ENCODE measurements at places on chromosomes 3 and 15. TPM values are rescaled to one million over a fixed set of nuclear protein-coding genes. Genes with fewer than 3 reads are reported as not detected.

Gene THAP10
- 3.1 TPM for total RNA-seq

- no peaks in the 10 kb centered on the region for H3K4me1 ChIP-seq
- no peak overlapping the region for H3K27ac ChIP-seq
- H3K36me3 ChIP-seq, result no peaks in the 10 kb centered on the region
Observed at GRCh38 chr15:76116138-76116885, 56.5 kb downstream of the TMEM266 start.

GRCh38 chr3:147157631-147158030, 248.7 kb downstream of the ZIC4 start:
- H3K4me3 ChIP-seq, result no peak overlapping the region
- H3K4me1 ChIP-seq, result no peaks in the 10 kb centered on the region
- no peak for DNase-seq
- no peak overlapping the region for H3K27ac ChIP-seq
- H3K27me3 ChIP-seq, result no peaks in the 10 kb centered on the region
- H3K36me3 ChIP-seq, result no peaks in the 10 kb centered on the region

- no peak for DNase-seq
- H3K36me3 ChIP-seq, result no peaks in the 10 kb centered on the region
- no peaks in the 10 kb centered on the region for H3K27me3 ChIP-seq
- H3K4me1 ChIP-seq, result no peaks in the 10 kb centered on the region
- no peak overlapping the region for H3K4me3 ChIP-seq
Observed at GRCh38 chr3:16548721-16549120, 35.2 kb upstream of the RFTN1 start.

Gene CAMK2N2
- not detected for total RNA-seq

- no peak overlapping the region for H3K4me3 ChIP-seq
- no peaks in the 10 kb centered on the region for H3K36me3 ChIP-seq
- no peaks in the 10 kb centered on the region for H3K4me1 ChIP-seq
- H3K27ac ChIP-seq, result no peak overlapping the region
- no peaks in the 10 kb centered on the region for H3K27me3 ChIP-seq
Observed at GRCh38 chr3:113867506-113867905, 28.9 kb downstream of the GRAMD1C start.

DNA sequence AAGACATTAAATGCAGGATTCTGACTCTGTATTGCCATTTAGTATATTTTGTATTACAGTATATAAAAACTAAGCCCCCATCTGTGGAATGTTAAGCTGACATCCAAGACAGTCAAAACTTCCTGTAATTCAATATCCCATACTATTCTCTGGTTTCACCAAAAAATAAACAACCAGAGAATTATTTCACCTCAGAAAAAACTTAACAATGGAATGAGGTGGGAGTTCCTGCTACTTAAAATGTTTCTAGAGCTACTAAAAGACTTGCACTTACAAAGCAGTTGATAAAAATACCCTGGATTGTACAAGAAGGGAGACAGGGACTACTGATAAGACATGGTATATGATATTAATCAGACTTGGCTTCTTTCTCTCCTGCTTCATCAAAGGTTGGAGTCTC, 8.3 kb downstream of the ARL13B start:
- no peaks in the 10 kb centered on the region for H3K36me3 ChIP-seq
- no peak overlapping the region for H3K27ac ChIP-seq
- H3K4me1 ChIP-seq, result no peaks in the 10 kb centered on the region
- H3K27me3 ChIP-seq, result no peaks in the 10 kb centered on the region

GRCh38 chr15:67133738-67134066, 68.3 kb downstream of the SMAD3 start:
- no peak overlapping the region for H3K4me3 ChIP-seq
- peak overlapping the region; percentile 82 for H3K27ac ChIP-seq
- H3K36me3 ChIP-seq, result no peaks in the 10 kb centered on the region
- no peak for DNase-seq
- peaks cover 57% of the 10 kb centered on the region for H3K4me1 ChIP-seq
- no peaks in the 10 kb centered on the region for H3K27me3 ChIP-seq

Gene SLC24A5
- total RNA-seq, result not detected

Gene CYP19A1
- total RNA-seq, result 95.7 TPM

Gene SLC9C1
- 0.32 TPM for total RNA-seq

Gene CD96
- total RNA-seq, result 0.32 TPM

- no peak overlapping the region for H3K27ac ChIP-seq
- H3K36me3 ChIP-seq, result no peaks in the 10 kb centered on the region
- H3K4me1 ChIP-seq, result no peaks in the 10 kb centered on the region
- DNase-seq, result no peak
- H3K27me3 ChIP-seq, result no peaks in the 10 kb centered on the region
Observed at GRCh38 chr15:23482764-23483489, 35.9 kb upstream of the GOLGA6L2 start.

GRCh38 chr3:50100386-50100785, 11.7 kb downstream of the RBM5 start:
- no peak for DNase-seq
- H3K4me1 ChIP-seq, result no peaks in the 10 kb centered on the region
- peaks cover 96% of the 10 kb centered on the region for H3K36me3 ChIP-seq
- H3K27me3 ChIP-seq, result no peaks in the 10 kb centered on the region
- no peak overlapping the region for H3K4me3 ChIP-seq
- H3K27ac ChIP-seq, result no peak overlapping the region

DNA sequence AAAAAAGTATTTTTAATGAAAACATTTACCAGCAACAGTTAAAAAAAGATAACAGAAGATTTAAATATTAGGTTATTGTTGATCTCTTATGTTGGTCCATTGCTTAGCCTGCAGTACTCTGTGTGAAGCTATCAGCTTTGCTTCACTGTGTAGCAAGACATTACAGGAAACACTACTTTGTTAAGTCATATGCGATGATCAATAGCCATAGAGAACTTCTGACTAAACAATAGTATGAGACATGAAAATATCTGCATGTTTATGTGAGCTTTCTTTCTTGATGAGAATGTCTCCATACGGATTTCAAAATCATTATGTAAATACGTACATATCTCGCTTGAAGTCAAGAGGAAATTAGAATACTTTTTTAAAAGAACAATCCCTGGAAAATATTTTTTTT, 27.0 kb upstream of the CAPN3 start:
- no peaks in the 10 kb centered on the region for H3K27me3 ChIP-seq
- no peaks in the 10 kb centered on the region for H3K4me1 ChIP-seq
- peaks cover 16% of the 10 kb centered on the region for H3K36me3 ChIP-seq
- H3K27ac ChIP-seq, result no peak overlapping the region
- H3K4me3 ChIP-seq, result no peak overlapping the region

DNA sequence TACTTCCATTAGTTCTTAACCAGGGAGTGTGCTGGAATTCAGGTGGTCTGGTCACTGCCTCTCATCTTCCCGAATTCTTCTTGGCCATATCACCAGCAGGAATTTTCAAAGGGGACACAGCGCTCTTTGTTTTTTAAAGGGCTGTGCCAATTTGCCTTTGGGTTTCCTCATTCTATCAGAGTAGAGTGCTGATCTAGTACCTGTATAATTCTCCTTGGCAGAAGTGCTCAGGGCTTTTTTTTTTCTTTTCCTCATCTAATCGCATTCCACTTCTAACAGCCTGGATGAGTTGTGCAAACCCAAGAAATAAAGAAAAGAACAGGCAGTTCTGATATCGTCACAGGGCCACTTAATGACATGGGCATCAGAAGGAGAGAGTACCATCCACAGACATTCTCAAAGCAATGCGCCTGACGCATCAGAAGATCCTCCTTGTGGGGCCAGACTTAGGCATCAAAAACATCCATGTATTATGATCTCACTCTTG, 121.0 kb downstream of the ASB7 start:
- H3K4me3 ChIP-seq, result no peak overlapping the region
- H3K36me3 ChIP-seq, result no peaks in the 10 kb centered on the region
- no peaks in the 10 kb centered on the region for H3K27me3 ChIP-seq
- H3K27ac ChIP-seq, result no peak overlapping the region
- H3K4me1 ChIP-seq, result peaks cover 13% of the 10 kb centered on the region

DNA sequence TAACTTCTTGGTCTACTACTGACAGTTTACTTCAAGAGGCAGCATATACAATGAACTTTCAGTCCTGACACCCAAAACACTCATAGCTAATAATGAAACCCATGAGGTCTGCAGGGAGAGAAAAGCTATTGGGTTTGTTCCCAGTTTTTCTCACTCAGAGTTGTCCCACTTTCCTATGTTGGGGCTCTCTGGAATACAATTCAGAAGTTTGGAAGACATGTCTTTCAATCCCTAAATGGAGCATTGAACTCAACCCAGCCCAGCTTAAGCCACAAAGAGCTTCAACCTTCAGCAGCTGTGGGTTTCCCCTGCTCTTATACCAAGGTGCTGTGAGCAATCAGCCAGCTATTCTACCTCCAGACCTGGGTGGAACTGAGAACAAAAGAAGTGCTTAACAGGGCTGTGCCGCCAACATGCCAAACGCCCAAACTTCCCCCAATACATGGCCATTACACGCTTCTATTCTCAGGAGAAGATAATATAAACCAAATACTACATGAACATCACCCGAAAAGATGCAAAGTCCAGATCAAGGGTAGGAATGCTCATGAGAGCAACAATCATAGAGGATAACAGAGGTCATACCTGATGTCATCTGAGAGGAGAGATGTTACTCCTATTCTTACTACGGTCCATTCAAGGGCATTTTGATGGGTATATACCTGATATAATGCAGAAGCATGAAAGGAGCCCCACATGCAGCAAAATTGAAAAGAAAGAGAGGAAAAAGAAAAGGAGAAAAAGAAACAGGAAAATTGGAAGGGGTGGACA, 131.2 kb upstream of the TGFBR2 start:
- DNase-seq, result no peak
- no peaks in the 10 kb centered on the region for H3K27me3 ChIP-seq
- H3K27ac ChIP-seq, result no peak overlapping the region
- no peaks in the 10 kb centered on the region for H3K36me3 ChIP-seq
- H3K4me3 ChIP-seq, result no peak overlapping the region

DNA sequence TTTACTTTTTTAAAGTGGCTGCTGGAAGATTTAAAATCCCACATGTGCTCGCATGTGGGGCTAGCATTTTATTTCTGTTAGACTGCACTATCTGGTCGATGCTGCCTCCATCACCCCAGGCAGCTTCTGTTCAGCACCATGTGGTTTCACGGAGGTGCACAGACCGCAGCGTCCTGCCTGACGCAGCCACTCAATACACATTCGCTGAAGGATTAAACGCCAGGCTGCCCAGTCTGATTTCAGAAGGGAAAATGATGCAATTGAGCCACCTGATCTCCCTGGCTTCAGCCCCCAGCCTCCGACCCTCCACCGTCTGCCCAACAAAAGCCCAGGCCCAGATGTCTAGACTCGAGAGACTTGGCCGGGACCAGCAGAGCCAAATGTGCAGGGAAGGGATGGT, 84.5 kb downstream of the MEGF11 start:
- H3K4me3 ChIP-seq, result no peak overlapping the region
- H3K27ac ChIP-seq, result no peak overlapping the region
- H3K4me1 ChIP-seq, result no peaks in the 10 kb centered on the region

GRCh38 chr3:175729466-175729865, 870.3 kb downstream of the NAALADL2 start:
- no peaks in the 10 kb centered on the region for H3K27me3 ChIP-seq
- no peak overlapping the region for H3K4me3 ChIP-seq
- H3K36me3 ChIP-seq, result no peaks in the 10 kb centered on the region
- H3K4me1 ChIP-seq, result no peaks in the 10 kb centered on the region
- H3K27ac ChIP-seq, result no peak overlapping the region
- no peak for DNase-seq

DNA sequence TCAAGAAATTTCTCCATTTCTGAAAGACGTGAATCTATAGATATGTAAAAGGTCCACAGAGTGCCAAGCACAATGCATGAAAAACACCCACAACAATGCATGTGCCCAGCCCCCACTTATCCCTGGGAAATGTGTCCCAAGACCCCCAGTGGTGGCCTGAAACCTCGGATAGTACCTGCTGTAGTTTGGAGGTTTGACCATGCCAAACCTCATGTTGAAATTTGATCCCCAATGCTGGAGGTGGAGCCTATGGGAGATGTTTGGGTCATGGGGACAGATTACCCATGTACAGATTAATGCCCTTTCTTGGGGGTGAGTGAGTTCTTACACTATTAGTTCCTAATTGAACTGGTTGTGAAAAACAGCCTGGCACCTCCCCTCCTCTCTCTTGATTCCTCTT, 21.4 kb upstream of the MYZAP start:
- H3K27ac ChIP-seq, result no peak overlapping the region
- no peaks in the 10 kb centered on the region for H3K27me3 ChIP-seq
- no peak for DNase-seq
- H3K4me3 ChIP-seq, result no peak overlapping the region
- H3K36me3 ChIP-seq, result no peaks in the 10 kb centered on the region

- H3K27ac ChIP-seq, result peak overlapping the region; percentile 70
- H3K4me3 ChIP-seq, result peak overlapping the region; percentile 74
- peaks cover 10% of the 10 kb centered on the region for H3K36me3 ChIP-seq
- peaks cover 3% of the 10 kb centered on the region for H3K4me1 ChIP-seq
- H3K27me3 ChIP-seq, result no peaks in the 10 kb centered on the region
Observed at GRCh38 chr3:50610992-50611463, 546 bp downstream of the CISH start.

Gene GUCA1C
- not detected for total RNA-seq

DNA sequence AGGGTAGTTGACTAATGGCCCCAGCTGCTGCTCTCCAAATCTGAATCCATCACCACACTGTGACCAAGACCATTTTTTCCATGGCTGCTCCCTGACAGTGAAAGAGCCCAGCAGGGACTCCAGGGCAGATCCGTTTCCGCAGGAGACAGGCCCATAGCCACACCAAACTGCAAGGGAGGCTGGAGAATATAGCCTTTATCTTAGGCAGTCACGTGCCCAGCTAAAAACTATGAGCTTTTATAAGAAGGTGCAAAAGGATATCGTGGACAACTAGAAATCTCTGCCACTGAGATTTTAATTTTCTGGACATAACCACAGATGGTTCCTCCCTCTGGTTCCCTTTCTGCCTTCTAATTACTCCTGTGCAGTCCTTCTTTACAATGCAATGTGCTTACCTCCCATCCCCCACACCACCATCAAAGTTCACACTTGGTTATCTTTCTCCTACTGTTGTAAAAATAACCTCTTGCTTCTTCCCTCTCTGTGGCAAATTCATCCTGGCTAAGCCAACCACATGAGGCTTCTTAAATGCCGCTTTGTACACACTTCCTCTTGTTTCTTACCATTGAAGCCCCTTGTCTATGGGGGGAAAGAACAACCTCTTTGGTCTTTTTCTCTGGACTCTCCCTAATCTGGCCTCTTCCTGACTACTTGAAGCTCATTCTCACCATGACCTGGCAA, 233.7 kb downstream of the SHQ1 start:
- no peak for DNase-seq
- no peaks in the 10 kb centered on the region for H3K27me3 ChIP-seq
- no peaks in the 10 kb centered on the region for H3K36me3 ChIP-seq
- no peak overlapping the region for H3K4me3 ChIP-seq

DNA sequence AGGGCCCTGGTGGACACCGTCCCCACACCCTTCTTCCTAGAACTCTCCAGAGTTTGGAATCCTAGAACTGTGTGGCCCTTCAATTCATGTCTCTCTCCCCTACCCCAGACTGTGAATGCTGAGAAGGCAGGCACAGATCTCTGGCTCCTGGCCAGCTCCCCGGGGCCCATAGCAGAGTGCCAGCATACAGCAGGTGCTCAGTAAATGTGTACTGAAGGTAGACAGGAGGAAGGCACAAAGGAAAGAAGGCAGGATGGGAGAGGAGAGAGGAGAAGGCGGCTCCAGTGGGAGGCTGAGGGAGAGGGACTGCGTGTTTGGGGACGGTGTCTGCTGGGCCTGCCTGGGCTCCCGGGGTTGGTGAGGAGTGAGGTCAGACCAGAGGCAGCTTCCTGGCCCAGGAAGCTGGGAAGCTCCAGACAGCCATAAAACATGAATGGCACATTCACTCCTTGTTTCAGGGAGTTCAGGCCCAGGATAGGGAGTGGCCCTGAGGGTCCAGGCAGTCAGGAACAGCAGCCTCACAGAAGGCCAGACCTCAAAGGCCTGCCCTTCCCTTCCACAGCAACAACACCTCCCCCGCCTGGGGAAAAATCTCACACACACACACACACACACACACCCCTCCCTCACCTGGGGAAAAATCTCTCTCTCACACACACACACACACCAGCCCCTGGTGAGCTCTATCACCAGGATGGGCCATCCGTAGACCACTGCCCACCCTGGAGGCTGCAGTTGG, 137.1 kb upstream of the PRR20G start:
- peaks cover 4% of the 10 kb centered on the region for H3K27me3 ChIP-seq
- H3K36me3 ChIP-seq, result no peaks in the 10 kb centered on the region
- no peak overlapping the region for H3K27ac ChIP-seq
- no peaks in the 10 kb centered on the region for H3K4me1 ChIP-seq

Measured in ascending aorta (tissue), 2 donors.